ENCODE measurements at places on chromosomes 13 and 19.

DNA sequence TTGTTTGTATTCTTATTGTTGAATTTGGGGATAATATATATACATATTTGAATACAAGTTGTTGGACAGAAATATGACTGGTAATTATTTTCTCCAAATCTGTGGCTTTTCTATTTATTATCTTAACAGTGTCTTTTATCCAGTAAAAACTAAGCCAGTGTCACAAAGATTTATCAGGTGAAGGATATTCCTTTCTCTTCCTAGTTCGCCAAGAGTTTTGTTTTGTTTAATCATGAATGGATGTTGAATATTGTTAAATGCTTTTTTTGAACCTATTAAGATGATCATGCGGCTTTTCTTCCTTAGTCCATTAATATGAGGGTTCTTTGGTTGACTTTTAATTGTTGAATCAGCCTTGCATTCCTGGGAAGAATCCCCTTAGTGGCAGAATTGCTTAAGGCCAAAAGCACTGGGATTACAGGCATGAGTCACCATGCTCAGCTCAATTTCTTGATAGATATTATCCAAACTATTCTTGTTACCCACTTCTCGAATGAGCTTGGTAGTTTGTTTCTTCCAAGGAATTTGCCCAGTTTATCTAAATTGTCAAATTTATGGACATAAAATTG lies 53.3 kb downstream of the TEX26 start:
- no peak for DNase-seq

GRCh38 chr13:111468037-111468959 lies 147.9 kb downstream of the TEX29 start:
- no peak for DNase-seq

DNA sequence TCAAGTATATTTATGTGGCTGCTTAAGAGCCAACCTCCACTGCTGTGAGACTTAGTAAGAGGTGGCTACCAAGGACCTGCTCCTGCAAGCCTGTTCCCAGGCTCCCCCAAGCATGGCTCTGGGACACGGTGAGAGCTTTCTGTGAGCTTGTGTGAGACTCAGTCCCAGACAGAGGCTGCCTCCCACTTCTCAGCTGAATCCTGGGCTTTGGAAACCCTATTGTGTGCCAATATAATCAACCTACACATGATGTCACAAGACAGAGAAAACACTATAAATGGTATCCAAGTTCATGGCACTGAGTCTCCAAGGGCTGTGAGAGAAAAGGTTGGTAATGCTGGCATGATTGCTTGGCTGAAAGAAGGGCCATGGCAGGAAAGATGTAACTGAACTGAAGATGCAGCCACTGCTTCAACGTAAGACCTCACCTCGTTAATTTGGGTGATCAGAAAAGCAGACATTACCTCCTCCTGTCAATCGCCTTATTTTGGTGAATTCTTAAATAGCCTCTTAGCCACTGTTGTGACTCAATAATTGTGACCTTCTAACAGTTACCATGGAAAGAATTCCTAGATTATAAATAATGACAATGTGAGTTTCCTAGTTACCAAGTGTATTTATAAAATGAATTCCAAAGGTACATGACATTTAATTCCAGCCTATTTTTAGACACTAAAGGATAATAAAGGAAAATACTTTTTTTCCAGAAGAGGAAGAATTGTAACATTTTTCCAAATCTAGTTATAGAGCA lies 332.0 kb downstream of the IRS2 start:
- DNase-seq = no peak

- no peak for DNase-seq
Measured at GRCh38 chr19:33902802-33903488, 106.3 kb downstream of the KCTD15 start.

DNA sequence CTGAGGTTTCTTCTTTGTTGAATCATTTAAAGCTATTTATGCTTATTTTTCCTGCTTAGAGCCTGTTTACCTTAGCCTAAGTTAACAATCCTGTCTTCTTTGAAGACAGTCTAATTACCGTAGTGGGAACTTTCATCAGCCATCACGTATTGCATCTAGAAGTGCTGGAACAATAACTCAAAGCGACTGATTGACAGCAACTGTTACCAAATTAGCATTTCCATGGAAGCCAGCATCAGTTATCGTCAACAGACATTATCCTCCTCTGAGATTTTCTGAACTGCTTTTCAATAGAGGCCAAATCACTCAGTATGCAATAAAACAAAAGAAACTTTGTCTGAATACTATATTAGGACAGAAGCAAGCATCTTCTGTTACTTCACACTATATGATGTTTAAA lies 433.3 kb upstream of the SLITRK1 start:
- no peak for DNase-seq

- peak; percentile 51 for DNase-seq
Measured at GRCh38 chr19:13212759-13213330, 62.6 kb downstream of the IER2 start.

GRCh38 chr19:11265785-11266236 lies 3.5 kb upstream of the DOCK6 start:
- no peak for DNase-seq

- no peak for DNase-seq
Measured at GRCh38 chr13:66359910-66360552, 870.1 kb downstream of the PCDH9 start.

DNA sequence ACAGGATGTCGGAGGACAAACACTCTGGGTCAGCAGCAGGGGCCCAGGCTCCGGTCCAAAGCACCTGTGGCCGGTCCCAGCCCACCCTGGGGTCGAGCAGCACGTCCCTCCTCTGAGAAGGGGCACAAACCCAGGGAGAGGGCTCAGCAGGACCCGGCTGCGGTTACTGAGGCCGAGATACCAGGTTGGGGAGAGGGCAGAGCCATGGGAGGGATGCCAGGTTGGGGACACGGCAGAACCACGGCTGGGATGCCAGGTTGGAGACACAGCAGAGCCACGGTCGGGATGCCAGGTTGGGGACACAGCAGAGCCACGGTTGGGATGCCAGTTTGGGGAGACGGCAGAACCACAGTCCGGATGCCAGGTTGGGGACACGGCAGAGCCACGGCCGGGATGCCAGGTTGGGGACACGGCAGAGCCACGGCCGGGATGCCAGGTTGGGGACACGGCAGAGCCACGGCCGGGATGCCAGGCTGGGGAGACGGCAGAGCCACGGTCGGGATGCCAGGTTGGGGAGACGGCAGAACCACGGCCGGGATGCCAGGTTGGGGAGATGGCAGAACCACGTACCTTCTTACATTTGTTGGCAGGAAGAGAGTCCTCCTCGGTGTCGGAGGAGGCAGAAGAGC lies 18.5 kb downstream of the MIER2 start:
- no peak for DNase-seq

DNA sequence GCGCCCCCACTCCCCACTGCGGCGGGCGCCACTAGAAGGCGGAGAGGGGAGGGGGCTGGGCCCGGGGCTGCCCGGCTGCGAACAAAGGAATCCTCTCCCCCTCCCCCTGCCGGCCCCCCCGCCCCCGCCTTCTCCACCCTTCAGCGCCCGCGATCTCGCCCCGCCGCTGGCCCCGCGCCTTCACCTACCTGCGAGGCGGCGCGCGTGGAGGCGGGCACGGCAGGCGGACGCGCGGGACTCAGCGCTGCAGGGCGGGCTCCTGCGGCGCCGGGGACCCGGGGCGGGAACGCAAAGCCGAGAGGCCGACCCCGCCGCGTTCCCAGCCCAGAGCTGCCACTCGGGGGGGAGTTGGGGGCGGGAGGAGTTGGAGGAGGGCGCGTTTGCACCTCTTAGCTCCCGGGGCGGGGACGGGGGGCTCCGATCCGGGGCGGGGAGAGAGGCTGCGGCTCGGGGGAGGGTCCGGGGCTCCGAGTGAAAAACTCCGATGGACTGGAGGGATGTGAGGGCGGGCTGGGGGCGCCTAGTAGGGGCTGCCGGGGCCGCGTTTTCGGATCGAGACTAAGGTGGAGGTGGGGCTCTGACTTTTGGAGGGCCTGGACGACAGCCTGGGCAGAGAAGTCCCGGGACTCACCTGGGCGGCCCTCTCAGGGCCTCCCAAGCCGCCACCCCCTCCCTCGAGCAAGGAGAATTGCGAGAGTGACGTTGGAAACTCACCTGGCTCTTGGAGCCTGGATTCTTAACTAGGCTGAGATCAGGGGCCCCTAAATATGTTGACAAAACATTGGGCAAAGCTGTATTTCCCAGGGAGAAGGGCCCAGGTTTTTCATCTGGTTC lies at the start of gene FBN3:
TSS of gene FBN3 (minus strand) at position 332 of the 834 bp plus-strand sequence. CDS start 2,112 bp downstream, outside the sequence.
- DNase-seq = no peak

GRCh38 chr13:88675347-88675996 lies 1004.3 kb downstream of the SLITRK5 start:
- no peak for DNase-seq

GRCh38 chr13:85080691-85081090 lies 718.5 kb downstream of the SLITRK6 start:
- DNase-seq = no peak

DNA sequence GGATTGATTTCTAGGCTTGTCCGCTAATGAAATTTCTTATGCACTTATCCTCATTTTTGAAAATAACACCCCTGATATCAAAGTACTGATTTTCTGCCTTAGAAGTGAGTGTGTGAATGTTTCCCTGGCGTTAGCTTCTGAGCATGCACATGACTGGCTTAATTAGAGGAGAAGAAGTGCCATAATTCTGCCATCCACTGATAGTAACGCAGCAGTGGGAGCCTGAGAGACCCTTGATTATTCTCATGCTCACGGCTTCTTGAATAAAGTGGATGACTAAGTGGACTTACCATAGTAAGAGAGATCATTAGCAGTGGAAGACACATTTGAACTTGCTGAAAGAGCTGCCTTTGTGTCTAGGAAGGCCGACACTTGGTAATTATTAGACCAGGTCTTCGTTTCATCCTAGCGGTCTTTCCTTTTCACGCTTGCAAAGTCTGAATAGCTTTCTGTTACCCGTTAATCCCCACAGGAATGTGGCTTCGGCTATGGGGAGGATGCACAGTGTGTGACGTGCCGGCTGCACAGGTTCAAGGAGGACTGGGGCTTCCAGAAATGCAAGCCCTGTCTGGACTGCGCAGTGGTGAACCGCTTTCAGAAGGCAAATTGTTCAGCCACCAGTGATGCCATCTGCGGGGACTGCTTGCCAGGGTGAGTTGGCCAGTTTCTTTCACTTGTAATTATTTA lies 45.3 kb downstream of the TNFRSF19 start:
- DNase-seq = no peak

DNA sequence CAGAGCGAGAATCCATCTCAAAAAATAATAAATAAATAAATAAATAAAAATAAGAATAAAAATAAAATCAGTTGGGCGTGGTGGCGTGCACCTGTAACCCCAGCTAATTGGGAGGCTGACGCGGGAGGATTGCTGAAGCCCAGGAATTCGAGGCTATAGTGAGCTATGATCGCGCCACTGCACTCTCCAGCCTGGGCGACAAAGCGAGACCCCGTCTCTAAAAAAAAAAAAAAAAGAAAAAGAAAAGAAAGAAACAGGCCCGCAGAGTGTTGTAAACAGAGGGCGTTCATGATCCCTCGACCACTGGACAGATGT lies 5.4 kb downstream of the SERTAD1 start:
- DNase-seq = no peak

- no peak for DNase-seq
Measured at GRCh38 chr19:35846038-35846668, 6.2 kb downstream of the NPHS1 start.

GRCh38 chr19:55753401-55753800 lies 5.5 kb upstream of the RFPL4A start:
- no peak for DNase-seq

GRCh38 chr13:21478881-21479808 lies 20.0 kb upstream of the ZDHHC20 start:
- DNase-seq = peak; percentile 56
